ENCODE measurements at places on chromosomes 1 and 21.

DNA sequence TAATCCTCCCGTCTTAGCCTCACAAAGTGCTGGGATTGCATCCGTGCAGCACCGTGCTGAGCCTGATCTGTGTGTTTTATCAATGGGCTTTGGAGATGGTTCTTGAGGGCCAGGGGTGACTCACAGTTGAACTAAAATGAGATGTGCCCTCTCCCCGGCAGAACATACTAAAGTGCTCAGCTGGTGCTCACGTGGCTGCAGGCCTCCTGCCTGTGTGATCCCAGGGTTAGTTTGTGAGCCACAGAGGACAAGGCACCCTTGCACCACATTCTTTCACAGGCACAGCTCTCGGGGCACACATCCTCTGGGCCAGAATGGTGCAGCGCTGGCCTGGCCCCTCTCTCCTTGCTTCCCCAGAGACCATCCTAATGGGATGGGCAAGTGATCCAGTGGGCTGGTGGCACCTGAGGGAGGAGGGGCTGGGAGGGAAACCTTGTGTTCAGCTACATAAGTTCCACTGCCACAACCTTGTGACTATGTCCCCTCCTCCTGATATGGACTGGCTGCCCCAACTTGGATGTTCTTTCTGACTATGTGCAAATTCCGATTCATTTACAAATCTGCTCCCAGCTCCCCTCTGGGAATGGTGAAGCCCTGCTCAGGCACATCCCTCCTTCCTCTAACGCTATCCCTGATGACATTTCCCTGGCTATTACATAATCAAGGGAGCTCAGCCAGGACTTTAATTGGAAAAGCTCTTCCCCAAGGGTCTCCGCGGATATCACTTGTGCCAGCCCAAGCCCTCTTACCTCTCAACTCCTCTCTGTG is 197.0 kb upstream of the EDN2 start:
- DNase-seq = peak; percentile 30

GRCh38 chr1:160830321-160831153 is 32.1 kb downstream of the CD244 start:
- no peak for DNase-seq

DNA sequence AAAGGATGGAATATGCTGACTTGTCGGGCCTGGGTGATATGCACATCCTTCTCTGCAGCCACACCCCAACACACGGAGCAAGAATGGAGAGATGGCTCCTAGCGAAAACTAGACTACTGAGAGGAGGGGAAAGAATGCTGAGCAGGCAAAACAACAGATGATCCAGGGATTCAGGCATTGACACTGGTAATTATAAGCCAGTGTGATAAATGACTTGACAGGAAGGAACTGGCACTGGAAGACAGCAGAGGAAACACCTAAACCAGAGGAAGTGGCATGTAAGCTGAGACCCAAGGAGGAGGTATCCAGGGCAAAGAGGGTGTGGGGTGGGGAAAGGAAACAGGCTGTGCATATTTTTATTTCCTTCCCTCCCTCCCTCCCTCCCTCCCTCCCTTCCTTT is 31.7 kb upstream of the KHDRBS1 start:
- no peak for DNase-seq

DNA sequence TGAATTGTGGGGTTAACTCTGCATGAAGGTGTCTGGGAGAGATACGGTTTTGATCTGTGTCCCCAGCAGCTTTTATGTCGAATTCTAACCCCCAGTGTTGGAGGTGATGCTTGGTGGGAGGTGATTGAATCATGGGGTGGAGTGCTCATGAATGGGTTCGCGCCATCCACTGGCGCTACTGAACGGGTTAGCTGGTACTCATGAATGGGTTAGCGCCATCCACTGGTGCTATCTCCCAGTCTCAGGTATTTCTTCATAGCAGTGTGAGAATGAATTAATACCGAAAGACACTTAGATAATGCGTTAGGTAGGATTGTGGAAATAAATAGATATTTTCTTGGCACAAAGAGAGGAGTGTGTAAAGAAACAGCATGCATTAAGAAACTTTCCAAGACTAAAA is 32.9 kb upstream of the CLDN8 start:
- no peak for DNase-seq

DNA sequence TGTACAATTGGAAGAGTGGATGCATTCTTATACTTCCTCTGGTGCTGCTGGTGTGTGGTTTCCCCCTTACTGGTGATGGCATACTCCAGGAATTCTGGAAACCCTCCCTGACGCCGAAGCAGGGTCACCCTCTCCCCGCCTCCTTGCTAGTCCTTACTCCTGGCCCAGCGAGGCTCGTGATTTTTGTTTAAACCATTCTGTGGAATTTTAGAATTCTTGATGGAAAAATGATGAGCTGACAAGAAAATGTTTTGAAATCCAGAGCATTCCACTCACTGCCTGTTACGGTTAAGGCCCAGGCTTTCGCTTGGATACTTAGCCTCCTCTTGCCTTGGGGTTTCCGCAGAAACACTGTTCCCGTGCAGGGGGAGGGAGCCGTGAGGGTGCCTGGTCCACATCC is 41.1 kb downstream of the IL6R start:
- DNase-seq = peak; percentile 94

DNA sequence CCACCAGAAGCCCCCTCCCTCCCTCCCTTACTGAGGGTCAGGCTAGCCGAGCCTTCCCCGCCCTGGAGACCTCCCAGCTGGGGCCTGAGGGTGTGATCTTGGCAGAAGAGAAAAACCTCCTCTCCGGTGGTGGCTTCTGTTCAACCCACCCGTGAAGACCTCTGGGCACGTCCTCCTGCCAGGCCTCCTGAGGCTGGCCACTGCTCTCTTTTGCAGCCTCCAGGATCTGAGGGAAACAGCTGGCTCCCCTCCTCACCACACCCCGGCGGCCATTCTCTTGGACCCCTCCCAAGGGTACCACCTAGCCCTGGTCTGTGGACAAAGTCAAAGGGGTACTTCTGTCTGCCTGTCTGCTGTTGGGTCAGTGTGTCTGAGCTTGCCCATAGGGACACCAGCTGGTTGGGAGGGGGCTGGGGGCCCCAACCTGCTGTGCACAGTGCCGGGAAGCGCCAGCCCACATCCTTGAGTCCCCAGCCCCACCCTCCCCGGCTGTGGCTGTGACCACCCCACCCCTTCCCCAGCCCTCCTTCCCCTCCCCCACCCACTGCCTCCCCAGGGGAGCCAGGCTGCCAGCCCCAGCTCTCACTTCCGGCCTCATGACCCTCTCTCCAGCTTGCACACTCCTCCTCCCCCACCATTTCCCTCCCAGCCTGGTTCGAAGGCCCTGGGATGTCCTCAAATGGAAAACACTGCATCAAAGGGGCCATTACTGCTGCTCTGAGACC is 48.1 kb downstream of the AHDC1 start:
- DNase-seq = peak; percentile 60

DNA sequence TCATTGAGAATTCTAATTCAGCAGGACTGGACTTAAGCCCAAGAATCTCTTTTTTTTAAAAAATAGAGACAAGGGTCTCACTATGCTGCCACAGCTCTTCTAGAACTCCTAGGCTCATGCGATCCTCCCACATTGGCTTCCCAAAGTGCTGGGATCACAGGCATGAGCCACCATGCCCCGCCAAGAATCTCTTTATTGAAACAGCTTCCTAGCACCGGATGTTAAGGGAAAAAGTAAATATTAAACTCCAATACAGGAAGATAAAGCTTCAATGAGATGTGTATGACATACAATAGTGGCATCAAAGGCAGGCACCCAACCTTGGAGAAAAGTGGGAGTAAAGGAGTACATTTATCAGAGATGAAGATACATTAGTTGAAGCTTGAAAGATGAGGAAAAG is 25.5 kb downstream of the PUM1 start:
- DNase-seq = no peak

DNA sequence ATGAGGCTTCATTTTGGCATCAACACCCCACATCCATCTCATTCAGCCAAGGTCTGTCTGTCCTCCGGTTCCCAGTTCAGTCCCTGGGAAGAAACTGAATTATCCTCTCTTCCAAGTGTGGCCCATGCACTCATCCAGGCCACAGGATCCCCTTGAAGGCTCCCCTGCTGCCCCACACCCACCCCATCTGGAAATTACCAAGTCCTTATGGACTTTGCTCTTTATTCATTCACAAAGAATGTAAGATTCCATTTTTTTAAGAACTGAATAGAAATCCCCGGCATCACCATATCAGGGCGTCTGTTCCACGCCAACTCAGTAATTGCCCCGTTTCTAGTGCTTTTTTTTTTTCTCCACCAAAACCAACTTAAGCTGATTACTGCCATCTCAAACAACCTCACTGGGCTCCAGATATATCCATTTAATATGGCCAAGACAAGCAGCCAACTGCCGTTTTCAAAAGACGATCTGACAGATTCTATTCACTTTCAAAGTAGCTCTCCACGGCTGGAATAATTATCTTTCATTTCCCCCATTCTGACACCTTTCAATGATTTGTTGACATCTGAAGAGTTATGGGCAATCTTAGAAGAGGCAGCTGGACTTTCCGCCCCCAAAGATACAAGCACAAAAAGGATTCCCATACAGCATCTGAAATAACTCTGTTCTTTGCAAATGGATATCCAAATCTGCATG is 55.9 kb downstream of the OLIG1 start:
- no peak for DNase-seq

GRCh38 chr1:48823168-48823567 is 46.5 kb upstream of the BEND5 start:
- DNase-seq = no peak

DNA sequence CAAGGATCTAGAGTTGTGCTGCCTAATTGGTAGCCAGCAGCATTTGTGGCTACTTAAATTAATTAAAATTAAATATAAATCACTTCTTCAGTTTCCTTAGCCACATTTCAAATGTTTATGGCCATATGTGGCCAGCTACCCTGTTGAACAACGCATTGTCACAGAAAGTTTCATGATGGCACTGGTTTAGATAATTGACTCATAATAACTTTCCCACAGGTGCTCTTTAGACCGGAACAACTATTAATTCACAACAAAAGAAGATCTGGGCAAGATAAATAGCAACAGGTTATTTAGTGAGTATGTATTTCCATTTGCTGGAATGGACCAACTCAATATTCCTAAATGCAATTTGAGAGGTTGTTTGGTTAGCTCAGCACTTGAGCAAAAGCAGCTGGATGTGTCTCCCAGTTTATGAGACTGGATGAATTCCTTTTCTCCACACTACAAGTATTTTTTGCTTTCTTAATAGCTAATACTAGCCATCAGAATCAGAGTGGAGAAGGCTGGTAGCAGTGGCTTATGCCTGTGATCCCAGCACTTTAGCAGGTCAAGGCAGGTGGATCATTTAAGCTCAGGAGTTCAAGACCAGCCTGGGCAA is 3.7 kb upstream of the AMIGO1 start:
- DNase-seq = no peak

DNA sequence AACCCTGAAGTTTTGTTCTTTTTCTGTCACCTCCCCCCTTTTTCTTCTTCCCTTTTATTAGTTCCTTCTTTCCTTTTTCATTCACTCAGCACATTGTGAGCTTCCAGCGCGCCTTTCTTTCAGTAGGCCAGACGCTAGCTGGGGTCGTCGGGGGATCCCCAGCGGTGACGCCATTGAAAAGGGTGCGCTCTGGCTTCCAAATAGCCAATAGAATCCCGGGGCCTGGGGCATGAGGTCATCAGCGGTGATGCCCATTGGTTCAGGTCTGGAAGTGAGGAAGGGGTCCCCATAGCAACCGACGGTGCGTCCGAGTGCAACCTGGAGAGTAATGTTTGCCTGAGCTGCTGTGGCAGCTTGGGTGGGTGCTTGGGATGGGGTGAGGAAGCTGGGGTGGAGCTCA is 6.9 kb upstream of the EFNA3 start:
- no peak for DNase-seq

DNA sequence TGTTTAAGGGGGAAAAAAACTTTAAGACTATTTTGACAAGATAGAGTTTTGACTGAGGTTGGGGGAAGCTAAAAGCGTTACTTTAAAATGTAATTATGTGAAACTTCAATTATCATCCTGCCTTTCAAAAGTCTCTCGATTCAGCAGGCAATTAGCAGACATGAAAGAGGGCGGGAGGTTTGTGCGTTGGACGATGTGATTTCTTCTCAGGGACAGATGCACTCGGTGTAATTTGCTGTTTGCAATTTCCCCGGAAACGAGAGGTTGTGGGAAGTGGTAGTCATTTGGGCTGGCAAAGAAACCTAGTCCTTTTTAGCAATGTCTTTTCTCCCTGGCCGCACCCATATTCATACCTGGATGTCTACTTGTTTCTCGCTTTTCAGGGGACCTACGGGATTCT is 27.1 kb downstream of the KAZN start:
- no peak for DNase-seq

DNA sequence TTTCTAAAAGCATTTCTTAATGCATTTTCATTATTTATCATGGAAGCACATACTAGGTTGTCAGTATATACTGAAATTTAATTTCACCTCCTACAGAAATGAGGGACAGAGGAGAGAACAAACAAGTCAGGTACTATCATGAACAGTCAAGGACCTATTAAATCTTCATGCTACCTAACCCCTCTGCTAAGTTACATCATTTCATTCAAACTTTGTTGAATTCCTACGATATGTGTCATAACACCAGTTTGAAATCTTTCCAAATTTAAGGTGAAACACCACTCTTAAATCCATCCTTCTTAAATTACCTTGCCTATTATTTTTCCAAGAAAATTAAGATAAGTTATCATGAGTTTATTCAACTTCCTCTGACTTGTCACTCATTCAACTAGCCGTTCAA is 78.9 kb downstream of the DENND1B start:
- no peak for DNase-seq

- DNase-seq = peak; percentile 60
Measured at GRCh38 chr1:84504580-84505492, 1.4 kb upstream of the SPATA1 start.

DNA sequence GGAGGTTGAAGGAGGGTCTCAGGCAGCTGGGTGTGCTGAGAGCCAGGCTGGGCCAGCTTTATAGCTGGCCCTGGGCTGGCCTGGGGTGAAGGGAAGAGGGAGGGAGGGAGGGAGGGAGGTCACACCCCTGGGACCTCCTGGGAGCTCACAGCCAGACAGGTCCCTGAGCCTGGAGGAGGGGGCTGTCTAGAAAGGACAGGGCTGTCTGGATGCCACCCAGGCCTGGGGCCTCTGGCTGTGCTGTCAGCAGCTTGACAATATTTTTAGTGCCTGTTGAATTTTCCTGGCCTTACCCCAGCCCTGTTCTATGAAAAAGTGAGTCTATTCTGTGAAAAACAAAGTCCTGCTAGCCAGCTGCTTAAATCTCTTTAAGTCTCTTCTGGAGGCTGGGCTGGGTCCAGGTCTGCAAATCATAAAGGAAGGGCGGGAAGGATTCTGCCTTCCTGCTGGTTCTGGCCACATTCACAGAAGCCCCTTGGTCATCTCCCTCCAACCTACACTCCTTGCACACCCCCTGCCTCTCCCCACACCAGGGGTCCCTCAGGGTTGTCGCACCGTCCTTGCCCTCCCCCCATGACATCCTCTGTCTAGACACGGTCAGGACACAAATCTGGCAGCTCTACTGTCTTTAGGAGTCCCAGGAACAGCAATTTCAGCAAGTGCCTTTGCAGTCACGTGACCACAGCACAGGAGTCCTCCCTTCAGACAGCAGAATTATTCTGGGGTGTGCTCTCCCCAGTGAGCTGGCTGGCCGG is at the start of gene LEFTY2:
LEFTY2 (minus strand) TSS at position 34 of the 755 bp plus-strand sequence. CDS start 80 bp downstream, outside the sequence.
- no peak for DNase-seq

- DNase-seq = no peak
Measured at GRCh38 chr1:29383746-29384371, 147.5 kb downstream of the PTPRU start.

- DNase-seq = no peak
Measured at GRCh38 chr1:37763791-37764413, 1.0 kb downstream of the EPHA10 start.

GRCh38 chr1:86468501-86468977 is at the start of gene CLCA1:
Gene CLCA1, plus strand, starts transcription at chr1:86468927. Its CDS starts 45 bp downstream, at chr1:86468972.
- DNase-seq = no peak

GRCh38 chr1:18018366-18018765 is 89.2 kb upstream of the IGSF21 start:
- no peak for DNase-seq

GRCh38 chr1:109704173-109704572 is 7.9 kb upstream of the GSTM5 start:
- no peak for DNase-seq

All from GM03348 (cell line).